ENCODE measurements at places on chromosomes 1 and 21.
A peak's percentile ranks its signal among the peaks of the same experiment; 100 is the strongest.

- DNase-seq = no peak
Measured at GRCh38 chr1:65260851-65261473, 48.4 kb upstream of the DNAJC6 start.

DNA sequence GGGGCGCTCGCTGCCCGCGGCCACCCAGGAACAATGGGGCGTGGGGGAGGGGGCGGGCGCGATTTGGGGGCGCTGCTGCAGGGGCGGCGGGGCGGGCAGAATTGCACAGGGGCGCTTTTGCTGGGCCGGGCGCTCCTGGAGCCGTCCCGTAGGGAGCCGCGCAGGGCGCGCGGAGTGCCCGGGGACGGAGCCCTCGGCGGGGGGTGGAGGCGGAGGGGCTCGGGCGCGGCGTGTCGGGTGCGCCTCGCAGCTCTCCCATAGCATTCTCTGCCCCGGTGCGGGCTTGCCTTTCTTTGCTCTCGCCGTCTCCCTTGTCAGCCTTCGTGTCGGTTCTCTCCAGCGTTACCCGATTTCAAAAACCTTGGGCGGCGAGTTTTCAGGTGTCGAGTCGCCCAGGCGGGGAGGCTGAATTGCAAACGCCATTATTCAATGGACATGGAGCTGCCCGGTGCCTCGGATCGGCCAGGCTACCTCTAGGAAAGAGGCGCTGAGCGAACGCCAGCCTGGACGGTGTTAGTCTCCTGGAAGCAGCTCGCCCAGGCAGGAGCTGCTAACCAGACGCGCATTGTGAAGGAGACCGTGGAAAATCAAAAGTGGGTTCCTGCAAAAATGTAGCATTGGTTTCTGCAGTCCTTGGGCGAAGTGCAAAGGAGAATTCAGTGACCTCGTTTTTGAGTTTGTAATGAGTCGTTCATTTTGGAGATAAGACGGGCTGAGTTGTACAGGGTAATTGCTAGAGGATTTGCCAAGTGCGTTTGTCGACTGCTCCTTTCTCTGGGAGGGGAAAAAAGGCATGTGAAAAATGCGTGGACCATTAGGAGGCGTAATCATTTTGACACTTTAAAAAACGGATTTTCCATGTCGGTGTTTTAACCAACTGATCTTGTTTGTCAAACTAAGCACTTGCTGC lies 626 bp downstream of the CXADR start:
- DNase-seq = peak; percentile 35

DNA sequence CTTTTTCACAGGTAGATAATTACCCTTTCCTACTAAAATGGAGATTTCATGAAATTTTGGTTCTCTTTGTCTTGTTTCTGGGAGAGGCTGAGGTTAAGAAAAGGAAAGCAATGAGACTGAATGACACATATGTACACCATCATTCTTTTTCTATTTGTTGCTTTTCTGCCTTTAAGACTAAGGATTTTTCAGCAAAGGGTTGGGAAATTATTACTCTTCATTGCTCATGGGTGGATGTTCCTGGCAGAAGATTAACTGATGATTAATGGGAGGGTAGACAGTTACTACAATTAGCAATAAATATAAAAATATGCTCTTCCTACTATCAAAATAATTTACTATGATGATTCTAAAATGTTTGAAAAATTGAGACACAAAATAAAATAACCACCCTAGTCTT lies 316.5 kb upstream of the USP24 start:
- DNase-seq = no peak

- DNase-seq = no peak
Measured at GRCh38 chr1:75745276-75745675, 20.8 kb downstream of the ACADM start.

- DNase-seq = no peak
Measured at GRCh38 chr1:241356187-241356518, 852 bp downstream of the RGS7 start.

DNA sequence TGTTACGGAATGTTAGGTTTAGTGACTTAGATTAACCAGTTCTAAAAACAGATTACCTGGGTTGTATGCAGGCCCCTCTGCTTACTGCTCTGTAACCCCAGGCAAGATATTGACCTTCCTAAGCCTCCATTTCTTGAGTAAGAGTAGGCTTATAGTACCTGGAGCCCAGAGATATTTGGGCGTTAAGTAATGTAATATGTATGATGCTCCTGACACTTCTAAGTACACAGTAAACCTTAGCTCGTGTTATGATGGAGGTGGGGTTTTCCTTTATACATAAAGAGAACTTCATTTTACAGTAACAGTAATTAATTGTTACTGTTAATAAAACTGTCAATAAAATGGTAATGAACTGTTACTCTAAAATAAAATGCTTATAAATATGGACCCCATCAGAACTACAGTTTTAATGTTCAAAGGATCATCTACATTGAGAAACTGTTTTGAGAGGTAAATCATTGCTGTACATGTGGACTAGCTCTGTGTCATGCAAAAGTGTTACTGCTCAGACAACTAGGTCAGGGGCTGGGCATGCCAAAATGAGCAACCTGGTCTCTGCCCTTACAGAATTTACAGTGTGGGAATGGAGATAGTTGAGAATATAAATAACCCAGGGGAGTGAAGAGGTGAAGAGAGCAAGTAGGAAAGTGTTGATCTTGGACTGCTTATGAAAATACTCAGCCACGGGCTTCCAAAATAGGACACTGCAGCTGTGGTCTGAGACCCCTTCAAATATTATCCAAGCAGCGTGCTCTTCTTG lies 26.6 kb downstream of the LRRC8C start:
- no peak for DNase-seq

GRCh38 chr1:9424261-9424660 lies 115.0 kb upstream of the SLC25A33 start:
- no peak for DNase-seq

DNA sequence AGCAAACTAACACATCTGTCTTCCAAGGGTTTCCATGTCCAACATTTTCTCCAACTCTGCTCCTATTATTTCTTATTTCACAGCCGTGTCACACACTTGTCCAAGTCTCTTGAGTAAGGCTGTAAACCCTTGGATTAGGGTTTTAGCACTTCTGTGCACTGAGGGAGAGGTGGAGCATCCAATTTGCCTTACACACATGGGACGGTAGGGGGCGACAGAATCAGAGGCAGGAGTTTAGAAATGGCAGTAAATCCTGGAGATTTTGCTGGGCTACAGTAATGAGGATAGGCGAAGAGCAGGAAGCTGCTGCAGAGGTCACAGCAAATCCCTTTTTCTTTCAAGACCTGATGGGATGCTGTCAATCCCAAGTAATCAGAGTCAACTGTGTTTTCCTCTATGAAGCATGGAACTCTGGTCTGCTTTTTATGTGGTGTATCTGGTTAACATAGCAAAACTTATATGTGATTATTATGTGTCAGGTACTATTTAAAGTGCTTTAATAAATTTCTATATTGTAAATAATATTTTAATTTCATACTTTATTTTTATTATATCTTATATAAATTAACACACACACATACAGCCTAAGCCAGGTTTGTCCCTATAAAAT lies 15.4 kb upstream of the LCE5A start:
- DNase-seq = peak; percentile 31
